GM10248 (cell line): ENCODE measurements at places on chromosomes 6 and 20.
A peak's percentile ranks its signal among the peaks of the same experiment; 100 is the strongest.

- no peak for DNase-seq
Observed at GRCh38 chr6:24927985-24928745, 7.6 kb downstream of the RIPOR2 start.

- no peak for DNase-seq
Observed at GRCh38 chr20:1375515-1375914, 17.3 kb downstream of the FKBP1A start.

GRCh38 chr6:56458324-56458884 is 184.3 kb downstream of the DST start:
- DNase-seq: no peak

DNA sequence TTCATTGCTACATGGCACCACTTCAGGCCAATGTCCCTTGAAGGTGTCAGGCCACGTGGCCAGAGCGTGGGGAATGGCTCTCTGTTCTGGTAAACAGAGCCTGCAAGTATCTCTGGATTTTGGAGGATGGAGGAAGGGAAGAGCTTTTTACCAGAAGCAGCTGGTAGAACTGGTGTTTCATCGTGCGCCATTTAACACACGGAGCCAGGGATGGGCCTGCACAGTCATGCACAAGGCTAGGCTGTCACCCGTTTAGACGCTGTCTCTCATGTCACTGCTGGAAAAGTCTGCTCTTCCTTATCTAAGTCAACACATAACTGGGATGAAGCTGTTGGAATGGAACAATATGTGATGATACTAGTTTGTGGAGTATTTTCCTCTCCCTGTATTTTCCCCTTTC is 123.9 kb downstream of the IBTK start:
- DNase-seq: no peak

GRCh38 chr6:169843110-169843509 is 91.7 kb downstream of the ERMARD start:
- no peak for DNase-seq

GRCh38 chr6:157790548-157791160 is 32.4 kb upstream of the SNX9 start:
- no peak for DNase-seq

DNA sequence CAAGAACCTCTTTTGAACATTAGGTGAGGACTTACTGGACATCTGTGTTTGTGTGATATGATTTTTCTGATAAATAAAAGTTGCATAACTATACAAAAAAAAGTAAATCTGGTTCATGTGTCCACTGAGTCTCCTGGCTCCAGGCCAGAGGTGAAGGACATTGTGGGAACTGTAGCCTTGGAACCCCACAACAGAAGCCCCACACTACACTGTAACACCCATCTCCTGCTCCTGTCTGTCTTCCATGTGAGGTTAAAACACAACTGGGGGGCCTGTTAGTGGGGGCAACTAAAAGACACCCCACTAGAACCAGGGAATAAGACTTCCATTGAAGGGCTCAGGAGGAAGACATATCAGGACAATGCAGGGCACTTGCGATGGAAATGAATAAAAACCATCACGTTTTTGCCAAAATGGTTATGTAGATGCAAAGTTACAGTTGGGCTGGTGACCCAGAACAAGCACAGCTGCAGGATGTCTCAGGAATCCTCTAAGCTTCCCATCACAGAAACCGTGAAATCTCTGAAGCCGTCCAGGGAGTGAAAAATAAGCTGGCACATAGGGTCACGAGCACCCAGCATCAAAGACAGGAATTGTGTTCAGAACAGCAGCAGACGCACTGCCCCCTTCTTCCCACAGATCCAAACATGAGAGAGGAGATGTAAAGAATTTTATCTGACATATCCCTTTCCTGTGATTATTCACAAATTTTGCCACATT is 36.7 kb upstream of the PCSK2 start:
- no peak for DNase-seq

DNA sequence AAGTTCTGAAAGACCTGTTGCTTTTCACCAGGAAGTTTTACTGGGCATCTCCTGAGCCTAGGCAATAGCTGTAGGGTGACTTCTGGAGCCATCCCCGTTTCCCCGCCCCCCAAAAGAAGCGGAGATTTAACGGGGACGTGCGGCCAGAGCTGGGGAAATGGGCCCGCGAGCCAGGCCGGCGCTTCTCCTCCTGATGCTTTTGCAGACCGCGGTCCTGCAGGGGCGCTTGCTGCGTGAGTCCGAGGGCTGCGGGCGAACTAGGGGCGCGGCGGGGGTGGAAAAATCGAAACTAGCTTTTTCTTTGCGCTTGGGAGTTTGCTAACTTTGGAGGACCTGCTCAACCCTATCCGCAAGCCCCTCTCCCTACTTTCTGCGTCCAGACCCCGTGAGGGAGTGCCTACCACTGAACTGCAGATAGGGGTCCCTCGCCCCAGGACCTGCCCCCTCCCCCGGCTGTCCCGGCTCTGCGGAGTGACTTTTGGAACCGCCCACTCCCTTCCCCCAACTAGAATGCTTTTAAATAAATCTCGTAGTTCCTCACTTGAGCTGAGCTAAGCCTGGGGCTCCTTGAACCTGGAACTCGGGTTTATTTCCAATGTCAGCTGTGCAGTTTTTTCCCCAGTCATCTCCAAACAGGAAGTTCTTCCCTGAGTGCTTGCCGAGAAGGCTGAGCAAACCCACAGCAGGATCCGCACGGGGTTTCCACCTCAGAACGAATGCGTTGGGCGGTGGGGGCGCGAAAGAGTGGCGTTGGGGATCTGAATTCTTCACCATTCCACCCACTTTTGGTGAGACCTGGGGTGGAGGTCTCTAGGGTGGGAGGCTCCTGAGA is at the start of gene HFE:
Gene HFE, plus strand, starts transcription at position 146 of the 832 bp plus-strand sequence. Its CDS starts 12 bp downstream, at position 158.
- peak; percentile 41 for DNase-seq
